ENCODE measurements at places on chromosomes 5 and 9. TPM values are rescaled to one million over a fixed set of nuclear protein-coding genes. Genes with fewer than 3 reads are reported as not detected.

RASEF gene
- not detected for total RNA-seq

OTP gene
- total RNA-seq, result not detected

GRXCR2 gene
- total RNA-seq, result not detected

RELL2 gene
- 5.6 TPM for total RNA-seq

KLF9 gene
- total RNA-seq, result 26.4 TPM

HSPB3 gene
- not detected for total RNA-seq

PNPLA7 gene
- total RNA-seq, result 0.49 TPM

CMBL gene
- 7.6 TPM for total RNA-seq

SSBP2 gene
- total RNA-seq, result 4.9 TPM

PCDHGA7 gene
- total RNA-seq, result 0.65 TPM

Data from bladder microvascular endothelial cell (primary cell).